ENCODE measurements at places on chromosomes 2 and 18.

DNA sequence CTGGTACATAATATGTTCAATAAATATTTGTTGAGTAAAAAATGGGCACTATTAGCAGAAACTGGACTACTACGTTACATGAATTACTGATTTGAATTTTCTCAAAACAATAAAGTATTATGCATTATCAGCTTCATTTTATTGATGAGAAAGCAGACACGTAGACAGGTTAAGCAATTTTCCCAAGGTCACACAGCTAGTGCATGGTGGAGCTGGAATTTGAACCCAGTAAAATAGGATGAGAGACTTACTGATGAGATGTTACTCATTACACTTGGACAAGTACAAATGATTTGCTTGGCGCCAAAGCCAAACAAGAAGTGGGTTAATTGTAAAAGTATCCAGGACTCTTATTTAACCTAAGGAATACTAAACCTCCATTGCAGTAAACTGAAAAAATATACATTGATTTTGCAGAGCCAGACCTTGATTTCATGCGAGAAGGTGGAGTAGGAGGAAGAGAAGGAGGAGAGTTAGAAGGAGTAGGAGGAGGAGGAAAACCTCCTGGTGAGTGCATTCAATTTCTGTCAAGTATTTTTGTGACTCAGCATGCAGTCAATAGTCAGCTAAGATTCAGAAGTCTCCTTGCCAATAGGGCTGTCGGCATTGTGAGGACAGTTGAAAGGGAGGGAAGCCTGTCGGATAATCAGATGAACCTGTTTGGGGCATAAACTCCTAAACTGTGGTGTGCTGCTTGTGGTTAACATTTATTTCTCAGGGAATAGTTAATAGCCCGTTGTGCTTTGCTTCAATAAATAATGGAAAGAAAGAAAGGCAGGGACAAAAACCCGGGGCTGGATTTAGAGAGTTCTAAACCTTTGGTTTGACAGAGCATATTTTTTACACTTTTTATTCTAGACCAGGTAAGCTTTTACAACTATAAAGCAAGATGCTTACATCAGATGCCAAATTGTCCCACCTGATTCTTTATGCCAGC lies 77.0 kb upstream of the TACR1 start:
- no peak for DNase-seq

DNA sequence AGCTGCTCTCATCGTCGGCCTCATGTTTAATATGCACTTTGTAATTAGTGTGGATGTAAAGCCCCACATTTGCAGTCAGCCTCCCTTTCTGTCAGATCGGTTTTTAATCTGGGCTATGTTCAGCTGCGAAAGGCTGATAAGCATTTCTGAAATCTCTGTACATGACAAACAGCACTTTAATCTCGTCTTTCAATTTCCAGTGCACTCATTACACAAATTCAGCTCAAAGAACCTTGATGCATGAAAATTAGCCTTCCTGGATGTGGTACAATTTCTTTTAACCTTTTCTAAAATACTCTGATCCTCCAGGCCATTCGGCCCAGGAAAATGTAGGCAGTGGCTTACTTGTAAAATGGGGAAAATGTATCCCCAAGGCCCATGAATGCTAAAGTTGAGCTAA lies 265.1 kb downstream of the RND3 start:
- no peak for DNase-seq

GRCh38 chr2:42736598-42737322 lies 27.2 kb downstream of the OXER1 start:
- no peak for DNase-seq

DNA sequence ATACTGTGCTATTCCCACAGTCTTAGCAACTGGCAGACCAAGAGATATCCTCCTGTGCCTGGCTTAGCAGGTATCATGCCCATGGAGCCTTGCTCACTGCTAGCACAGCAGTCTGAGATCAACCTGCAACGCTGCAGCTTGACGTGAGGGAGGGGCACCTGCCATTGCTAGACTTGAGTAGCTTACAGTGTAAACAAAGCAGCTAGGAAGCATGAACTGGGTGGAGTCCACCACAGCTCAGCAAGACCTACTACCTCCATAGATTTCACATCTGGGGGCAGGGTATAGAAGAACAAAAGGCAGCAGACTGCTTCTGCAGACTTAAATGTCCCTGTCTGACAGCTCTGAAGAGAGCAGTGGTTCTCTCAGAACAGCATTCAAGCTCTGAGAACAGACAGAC lies 74.8 kb downstream of the AKAIN1 start:
- DNase-seq = no peak

DNA sequence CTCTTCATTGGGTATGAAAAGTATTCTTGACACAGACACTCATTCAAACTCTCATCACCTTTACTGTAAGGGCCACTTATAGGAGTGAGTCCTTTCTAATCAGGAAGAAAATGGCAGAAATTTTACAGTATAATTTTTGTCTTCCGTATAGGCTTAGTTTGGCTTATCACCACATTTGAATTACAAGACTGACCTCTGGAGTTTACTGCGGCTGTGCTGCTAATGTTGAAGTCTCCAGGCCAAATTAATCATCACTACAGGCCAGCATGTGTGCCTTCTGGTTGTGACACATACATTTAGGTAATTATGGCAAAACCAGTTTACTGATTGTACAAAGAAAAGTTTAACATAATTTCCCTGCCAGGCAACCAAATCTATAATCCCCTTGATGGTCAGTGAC lies 753.6 kb upstream of the GCFC2 start:
- DNase-seq = no peak

DNA sequence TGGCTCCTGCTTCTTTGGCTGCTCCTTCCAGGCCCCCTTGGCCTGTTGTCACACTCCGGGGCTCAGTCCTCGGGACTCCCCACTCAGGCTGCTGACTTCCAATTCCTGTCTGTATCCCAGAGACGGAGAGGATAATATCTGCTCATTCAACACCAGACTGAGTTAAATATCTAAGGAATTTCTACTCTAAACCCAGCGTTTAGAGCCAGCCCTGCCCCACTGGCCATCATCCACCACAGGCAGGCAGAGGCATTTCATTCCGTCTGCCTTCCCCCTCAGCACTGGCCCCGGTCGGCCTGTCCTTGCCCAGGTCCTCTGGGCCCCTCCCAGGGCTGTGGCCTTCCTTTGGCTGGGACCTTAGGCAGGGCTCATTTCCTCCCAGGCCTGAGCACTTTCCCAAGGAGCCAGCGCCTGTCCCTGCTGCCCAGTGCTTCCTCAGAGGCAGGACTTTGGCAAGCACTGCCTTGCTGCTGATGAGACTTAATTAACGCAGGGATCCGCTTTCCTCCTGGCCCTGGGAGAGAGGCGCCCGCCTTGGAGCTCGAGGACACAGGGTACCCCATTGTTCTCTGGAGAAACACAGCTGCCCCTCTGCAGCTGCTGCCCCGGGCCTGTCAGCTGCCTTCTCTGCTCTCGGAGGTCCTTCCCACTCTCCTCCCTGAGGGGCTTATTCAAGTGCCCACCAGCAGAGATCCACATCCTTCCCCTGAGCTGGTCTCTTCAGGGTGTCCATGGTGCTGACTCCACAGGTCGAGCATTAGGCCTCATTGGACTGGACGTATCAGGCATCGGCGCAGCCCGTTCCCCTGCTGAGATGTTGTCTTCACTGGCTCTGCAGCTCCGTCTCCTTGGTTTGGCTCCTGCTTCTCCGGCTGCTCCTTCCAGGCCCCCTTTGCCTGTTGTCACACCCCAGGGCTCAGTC lies 42.8 kb downstream of the ATOH8 start:
- DNase-seq = no peak

DNA sequence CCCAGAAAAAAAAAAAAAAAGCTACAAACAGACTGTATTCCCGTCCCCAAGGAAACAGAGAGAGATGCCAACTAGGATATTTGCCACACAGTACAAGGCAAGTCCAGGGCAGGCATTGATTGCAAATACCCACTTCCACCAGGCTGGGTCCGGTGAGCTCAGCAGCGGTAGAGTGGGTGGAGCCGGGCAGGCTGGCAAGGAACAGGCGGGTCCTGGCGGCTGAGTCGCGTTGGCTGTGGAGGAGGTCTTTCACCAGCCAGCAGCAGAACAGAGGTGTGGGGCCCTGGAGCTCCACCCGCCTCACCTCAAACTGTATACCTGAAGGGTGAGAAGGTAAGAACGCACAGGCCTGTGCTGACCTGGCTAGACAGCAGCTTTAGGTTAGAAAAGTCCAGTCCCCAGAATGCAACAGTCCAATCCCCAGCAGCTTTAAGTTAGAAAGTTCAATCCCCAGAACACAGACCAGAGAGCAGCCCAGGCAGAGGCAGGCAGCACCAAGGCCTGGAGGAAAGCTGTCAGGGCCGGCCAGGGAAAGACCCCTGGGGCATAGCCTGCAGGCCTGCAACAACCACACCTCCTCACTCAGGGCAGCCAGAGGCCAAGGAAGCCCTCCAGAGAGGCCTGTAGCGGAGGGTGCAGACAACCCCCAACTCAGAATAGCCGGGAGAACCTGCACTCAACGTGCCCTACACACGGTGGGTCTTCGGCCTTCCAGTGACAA lies 21.9 kb upstream of the MTERF4 start:
- DNase-seq = no peak

DNA sequence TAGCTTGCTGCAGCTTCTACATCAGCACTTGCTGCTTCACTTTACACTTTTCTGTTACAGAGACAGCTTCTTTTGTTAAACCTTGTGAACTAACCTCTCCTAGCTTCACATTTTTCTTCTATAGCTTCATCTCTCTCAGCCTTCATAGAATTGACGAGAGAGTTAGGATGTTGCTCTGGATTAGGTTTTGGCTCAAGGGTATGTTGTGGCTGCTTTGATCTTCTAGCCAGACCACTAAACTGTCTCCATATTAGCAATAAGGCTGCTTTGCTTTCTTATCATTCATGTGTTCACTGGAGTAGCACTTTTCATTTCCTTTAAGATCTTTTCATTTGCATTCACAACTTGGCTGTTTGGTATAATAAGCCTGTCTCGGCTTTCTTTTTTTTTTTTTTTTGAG lies 46.3 kb upstream of the GRB14 start:
- no peak for DNase-seq

Data from immature natural killer cell (primary cell).